ENCODE measurements at places on chromosomes 7 and 10.

- no peak for DNase-seq
Measured at GRCh38 chr10:67780759-67781538, 57.0 kb downstream of the DNAJC12 start.

- no peak for DNase-seq
Measured at GRCh38 chr10:131692686-131693334, 208.0 kb upstream of the PPP2R2D start.

GRCh38 chr7:24963218-24963617 is 16.8 kb downstream of the OSBPL3 start:
- DNase-seq: no peak

DNA sequence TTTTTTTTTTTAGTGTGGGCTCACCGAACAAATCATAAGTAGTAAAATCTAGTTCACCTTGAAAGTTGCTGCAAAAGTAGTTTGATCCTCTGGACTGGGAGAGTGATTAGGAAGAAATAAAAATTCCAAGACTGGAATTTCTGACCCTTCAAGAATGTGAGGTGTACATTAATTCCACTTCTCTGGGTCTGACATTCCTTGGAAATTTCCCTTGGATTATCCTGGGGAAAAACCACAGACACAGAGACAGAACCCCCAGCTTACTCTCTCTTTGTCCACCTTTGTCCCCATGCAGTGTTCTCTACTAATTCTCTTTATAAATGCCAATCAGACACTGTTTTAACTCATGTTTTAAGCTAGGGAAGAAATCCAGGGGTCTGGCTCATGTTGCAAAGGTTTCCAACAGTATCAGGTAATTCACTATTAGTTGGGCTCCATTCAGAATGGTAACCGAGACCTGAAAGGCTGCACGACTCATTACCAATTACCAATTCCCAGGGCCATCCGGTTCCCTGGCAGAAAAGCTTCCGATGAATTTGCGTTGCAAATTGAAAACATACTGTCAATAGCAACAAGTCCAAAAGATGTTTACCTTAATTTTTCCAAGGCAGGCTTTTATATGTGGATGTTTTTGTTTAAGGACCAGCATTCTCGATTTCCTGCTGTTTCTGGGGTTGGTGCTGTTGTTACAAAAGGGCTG is 86.3 kb downstream of the BAMBI start:
- DNase-seq: no peak

- no peak for DNase-seq
Measured at GRCh38 chr7:12727455-12728191, 40.2 kb downstream of the ARL4A start.

- DNase-seq: no peak
Measured at GRCh38 chr7:158047391-158048059, 540.1 kb downstream of the PTPRN2 start.

GRCh38 chr10:114379631-114380041 is 24.7 kb downstream of the AFAP1L2 start:
- no peak for DNase-seq

- no peak for DNase-seq
Measured at GRCh38 chr10:35592441-35592840, 12.7 kb upstream of the GJD4 start.

DNA sequence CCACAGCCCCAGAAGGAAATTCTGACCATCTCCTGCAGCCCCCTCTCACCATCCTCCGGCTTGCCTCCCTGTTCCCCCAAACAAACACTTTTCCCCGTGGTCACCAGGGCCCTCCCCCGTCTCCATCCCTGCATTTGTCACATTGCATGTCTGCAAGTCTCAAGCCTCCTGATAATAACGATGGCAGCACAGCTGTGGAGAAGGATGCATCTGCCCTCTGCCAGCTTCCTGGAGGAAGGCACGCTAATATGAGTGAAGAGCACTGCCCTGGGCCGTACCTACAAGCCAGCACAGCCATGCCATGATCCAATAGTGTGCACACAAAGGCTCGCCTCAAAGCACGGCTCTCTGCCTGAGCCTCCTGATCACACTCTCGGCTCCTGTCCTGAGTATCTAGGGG is 98.5 kb downstream of the SLIT1 start:
- DNase-seq: no peak

GRCh38 chr10:112140110-112140970 is 43.2 kb downstream of the GPAM start:
- no peak for DNase-seq

DNA sequence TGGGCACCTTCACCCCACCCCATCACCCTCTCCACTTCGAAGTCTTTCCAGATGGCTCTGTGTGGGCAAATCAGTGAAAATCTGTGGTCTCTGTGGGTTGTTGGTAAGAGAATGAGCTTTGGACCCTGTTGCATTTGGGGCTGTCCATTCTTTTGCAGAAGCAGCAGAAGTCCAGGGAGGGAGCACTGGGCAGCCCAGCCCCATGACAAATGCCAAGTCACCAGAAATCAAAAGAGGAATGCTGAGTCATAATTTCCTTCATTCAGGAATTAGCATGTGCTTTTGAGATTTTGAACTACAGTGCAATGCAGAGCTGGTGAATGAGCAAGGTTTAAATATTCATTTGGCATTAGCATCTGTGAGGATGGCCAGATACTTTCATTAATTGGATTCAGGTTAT is 556.2 kb downstream of the LRMDA start:
- DNase-seq: no peak

- no peak for DNase-seq
Measured at GRCh38 chr7:29032146-29032545, 74.0 kb upstream of the TRIL start.

- DNase-seq: no peak
Measured at GRCh38 chr10:114900658-114901057, 37.3 kb upstream of the TRUB1 start.

DNA sequence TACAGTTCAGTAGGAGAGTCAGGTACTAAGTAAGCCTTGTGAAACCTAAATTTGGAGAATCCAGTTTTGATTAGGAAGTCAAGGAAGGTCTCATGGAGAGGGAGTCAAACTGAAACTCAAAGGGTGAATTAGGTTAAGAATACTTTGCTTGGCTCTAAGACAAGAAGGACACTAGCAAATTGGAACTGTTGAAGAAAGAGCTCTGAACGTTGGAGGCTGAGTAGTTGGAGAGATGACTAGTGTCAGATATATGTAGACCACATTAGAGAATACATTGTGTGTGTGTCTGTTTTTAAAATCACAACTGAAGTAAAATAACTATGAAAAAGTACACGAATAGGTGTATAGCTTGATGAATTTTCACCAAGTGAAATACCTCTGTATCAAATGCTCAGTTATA is 6.3 kb downstream of the VPS26A start:
- no peak for DNase-seq

GRCh38 chr7:112176693-112177415 is 29.3 kb downstream of the DOCK4 start:
- no peak for DNase-seq

DNA sequence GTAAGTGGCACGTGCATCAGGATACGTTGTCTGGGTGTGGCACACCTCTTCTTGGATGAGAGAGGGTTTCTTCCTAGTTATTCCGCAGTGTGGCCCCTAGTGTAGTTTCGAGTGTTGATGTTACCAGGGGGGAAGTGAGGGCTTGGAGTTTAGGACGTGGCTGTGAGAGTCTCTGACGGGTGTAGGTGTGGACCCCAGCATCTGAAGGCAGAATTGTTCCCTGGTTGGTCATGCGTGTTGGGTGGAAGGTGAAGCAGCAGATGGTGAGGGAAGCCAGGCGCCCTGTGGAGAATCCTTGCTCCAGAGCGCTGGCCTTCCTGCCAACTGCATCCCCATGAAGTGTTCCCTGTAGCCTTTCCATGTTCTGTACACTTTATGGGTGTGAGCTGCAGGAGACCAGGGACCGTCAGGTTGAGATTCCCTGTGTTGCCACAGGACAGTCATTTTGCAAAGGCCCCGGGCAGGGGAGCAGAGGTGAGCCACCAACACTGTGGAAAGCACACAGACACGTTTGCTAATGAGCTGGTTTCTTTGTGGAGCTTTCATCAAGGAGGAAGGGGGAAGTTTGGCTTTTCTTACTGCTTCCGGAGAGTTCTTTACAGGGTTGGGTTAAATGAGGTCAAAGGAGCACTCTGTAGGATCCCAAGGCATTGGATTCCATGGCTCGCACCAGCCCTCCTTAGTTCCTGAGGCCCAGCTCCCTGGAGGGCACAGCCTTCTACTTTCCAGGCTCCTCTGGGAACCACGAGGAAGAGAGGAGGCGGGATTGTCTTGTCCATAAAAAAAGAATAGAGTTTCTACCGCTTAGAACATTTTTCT is 32.0 kb downstream of the TSPAN14 start:
- no peak for DNase-seq

DNA sequence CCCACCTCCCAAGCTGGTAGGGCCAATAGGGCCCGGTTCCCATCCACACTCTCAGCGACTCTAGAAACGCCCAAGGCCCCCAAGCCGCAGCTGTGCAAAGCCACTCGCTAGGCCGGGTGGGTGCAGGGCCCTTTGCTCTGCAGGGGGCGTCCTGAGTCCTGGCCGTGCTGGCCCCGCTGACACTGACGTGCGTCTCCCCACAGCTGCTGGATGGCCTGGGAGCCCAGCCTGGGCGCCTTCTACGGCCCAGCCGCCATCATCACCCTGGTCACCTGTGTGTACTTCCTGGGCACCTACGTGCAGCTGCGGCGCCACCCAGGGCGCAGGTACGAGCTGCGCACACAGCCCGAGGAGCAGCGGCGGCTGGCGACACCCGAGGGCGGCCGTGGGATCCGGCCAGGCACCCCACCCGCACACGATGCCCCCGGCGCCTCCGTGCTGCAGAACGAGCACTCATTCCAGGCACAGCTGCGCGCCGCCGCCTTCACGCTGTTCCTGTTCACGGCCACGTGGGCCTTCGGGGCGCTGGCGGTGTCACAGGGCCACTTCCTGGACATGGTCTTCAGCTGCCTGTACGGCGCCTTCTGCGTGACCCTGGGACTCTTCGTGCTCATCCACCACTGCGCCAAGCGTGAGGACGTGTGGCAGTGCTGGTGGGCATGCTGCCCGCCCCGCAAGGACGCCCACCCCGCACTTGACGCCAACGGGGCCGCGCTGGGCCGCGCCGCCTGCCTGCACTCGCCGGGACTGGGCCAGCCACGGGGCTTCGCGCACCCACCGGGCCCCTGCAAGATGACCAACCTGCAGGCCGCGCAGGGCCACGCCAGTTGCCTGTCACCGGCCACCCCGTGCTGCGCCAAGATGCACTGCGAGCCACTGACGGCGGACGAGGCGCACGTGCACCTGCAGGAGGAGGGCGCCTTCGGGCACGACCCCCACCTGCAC is 31.6 kb upstream of the KNDC1 start:
- no peak for DNase-seq

DNA sequence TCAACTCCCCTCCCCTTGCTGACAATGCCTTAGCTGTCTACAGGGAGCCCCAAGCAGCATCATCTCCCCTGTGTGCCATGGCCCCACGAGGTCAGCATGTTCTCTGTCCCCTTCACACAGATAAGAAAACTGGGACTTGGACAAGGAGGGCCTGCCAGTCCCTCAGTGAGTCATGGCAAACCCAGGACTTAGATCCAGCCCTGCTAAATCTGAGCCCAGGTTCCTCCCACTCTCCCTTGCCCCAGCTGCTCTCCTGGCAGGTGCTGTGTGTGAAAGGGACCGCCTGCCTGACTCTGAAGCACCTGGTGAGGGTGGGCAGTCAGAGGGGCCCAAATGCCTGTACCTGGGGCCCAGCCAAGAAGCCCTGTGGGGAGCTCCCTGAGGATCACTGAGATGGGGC is 7.4 kb downstream of the CRHR2 start:
- no peak for DNase-seq

DNA sequence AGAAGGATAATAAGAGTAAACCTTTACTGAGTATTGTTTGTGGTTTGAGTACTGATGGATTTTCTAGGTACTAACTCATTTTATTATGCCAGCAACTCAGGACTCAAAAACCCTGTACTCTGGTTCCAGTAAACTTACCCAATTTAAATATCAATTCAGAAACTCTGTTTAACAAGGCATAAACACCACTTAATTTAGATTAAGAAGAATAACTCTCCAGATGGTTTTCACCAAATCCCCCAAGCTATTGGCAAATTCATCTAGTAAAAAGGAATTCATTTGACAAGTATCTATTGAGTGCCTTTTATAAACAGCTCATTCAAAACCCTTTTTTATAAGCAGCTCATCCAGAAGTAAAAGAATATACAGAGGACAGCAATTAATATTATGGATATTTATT is 572.4 kb downstream of the PHTF2 start:
- no peak for DNase-seq

DNA sequence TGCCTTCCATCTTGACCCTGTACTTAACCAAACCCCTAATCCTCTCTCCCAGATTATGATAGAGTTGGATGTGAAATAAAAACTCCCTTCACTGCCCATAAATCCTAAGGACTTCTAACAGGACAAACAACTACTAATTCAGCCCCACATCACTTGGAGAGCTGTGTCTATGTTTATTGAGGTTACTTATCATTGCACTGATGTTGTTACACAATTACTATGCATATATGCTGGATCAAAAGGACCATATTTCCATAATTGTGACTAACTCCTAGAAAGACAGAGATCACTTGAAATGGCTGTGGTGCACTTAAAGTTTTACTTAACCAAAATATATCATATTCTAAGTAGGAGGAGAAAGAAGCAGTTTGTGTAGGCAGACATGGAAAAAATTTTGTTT is 144.9 kb upstream of the AGK start:
- no peak for DNase-seq

- DNase-seq: no peak
Measured at GRCh38 chr7:26486153-26486552, 194.5 kb downstream of the SNX10 start.

DNA sequence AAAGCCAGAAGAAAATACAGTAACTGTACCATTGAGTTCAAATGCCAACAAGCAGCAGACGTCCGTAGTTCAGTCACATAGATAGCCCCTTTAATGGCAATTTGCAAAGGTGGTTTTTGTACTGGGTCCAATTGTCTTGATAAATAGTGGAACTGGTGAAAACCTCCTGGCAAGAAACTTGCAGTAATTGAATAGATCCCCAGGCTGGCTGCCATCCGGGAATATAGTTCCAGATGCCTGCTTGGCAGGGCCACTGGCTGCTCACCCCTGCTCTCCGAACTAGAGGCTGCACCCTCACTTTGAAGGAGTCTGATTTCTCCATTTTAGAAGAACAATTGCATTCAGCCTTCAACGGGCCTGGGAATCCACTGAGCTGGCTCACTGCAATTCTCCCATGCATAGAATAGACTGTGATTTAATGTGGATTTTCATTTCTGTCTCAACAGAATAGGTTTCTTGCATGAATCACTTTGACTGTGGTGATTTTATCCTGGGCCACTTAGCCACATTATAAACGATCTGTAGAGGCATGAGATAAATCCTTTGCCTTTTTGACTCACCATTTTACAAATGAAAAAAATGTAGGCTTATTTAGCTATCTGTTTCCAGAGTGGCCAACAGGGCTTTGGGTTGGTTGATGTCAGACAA is 35.9 kb upstream of the ELMO1 start:
- no peak for DNase-seq

- no peak for DNase-seq
Measured at GRCh38 chr7:33089142-33089541, 20.1 kb downstream of the RP9 start.

- peak; percentile 18 for DNase-seq
Measured at GRCh38 chr10:97196223-97197029, 10.7 kb upstream of the SLIT1 start.

DNA sequence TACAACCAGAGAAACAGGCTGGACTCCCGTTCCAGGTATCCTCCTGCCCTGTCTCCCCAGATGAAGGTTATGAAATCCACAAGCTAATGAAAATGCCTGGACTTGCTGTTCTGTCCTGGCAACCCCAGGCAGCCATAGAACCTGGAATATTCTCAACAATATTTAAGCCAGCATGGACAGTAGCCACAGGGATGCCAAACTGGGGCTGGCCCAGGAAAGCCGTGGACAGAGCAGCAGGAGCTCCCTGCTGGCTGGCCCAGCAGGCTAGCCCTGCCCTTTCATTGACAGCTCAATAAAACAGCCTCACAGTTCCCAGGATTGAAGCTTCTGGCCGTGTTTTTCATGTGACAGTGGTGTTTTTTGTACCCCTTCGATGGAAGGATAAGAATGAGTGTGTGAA is 230.6 kb downstream of the BMPER start:
- no peak for DNase-seq
